CD4-positive, alpha-beta T cell treated with Interleukin-12 subunit alpha and Interleukin-12 subunit beta, for 1 hour (primary cell): ENCODE measurements at places on chromosomes 13 and 19.

GRCh38 chr19:53511933-53512374 lies 26.0 kb upstream of the ZNF331 start:
- peak; percentile 59 for DNase-seq

GRCh38 chr19:11446652-11447301 lies 11.3 kb downstream of the PRKCSH start:
- DNase-seq: peak; percentile 40

DNA sequence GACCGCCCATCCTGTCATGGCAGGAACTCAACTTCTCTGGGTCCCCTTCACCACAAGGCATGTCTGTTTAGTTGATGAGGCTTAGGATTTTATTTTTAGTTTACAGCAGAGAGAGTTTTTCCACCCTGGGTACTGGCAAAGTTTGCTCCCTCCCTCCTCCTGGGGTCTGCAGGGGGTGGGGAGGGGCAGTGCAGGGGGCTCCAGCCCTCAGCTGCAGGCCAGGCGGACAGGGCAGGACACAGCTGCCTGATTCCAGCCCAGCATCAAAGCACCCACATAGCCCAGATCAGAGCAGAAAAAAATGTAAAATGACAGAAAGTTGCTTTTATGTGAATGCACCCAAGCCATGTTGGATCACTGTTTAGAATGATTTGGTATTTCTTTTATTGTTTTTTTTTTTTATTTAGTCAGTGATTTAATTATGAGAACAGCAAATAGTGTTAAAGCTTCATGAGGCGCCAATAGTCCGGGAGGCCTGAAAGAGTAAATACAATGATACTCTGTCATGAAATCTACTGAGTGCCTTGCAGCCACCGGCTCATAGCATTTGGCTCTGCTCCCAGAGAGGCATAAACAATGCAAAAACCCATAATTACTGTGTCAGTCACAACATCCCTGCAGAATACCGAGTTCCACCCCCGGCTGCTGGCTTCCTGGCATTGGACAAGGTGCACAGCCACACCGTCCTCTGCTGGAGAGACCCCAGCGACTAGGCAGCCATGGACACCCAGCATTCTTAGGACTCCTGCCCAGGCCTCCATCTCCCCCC lies 923.5 kb downstream of the UQCRFS1 start:
- DNase-seq: no peak

GRCh38 chr19:19530423-19530804 lies 1.7 kb downstream of the YJEFN3 start:
- no peak for DNase-seq

- DNase-seq: peak; percentile 26
Measured at GRCh38 chr19:47435196-47435595, 15.9 kb upstream of the MEIS3 start.

- no peak for DNase-seq
Measured at GRCh38 chr13:37870895-37871550, 1.5 kb upstream of the TRPC4 start.

- no peak for DNase-seq
Measured at GRCh38 chr19:15072930-15073647, 8.9 kb upstream of the OR1I1 start.

DNA sequence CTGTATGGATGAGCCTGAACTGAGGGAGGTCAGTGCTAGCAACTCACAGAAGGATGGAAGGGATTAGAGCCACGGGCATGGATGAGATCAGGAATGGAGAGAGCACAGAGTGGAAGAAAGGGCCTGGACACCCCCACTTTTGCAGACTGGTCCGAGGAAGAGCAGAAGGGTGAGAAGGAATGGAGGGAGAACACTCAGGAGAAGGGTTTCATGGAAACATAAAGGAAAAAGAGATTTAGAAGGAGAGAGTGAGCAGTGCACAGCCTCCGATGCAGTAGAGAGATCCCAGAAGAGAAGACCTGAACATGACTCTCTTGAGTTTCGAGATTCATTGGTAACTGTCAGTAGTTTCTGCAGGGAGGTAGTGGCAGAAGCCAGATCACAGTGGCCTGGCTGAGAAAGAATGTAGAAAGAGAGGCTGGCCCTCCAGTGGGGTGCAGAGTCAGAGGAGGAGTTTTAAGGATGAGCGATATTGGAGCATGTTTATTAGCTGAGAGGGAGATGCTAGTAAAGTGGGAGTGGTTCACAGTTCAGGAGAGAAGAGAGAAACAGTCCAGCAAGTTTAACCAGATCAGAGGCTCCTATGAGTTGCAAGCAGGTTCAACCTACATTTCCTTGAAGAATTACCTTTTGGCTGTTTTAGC lies 108.9 kb downstream of the ZAR1L start:
- DNase-seq: no peak

GRCh38 chr13:112709825-112710783 lies 20.3 kb downstream of the ATP11A start:
- DNase-seq: no peak

DNA sequence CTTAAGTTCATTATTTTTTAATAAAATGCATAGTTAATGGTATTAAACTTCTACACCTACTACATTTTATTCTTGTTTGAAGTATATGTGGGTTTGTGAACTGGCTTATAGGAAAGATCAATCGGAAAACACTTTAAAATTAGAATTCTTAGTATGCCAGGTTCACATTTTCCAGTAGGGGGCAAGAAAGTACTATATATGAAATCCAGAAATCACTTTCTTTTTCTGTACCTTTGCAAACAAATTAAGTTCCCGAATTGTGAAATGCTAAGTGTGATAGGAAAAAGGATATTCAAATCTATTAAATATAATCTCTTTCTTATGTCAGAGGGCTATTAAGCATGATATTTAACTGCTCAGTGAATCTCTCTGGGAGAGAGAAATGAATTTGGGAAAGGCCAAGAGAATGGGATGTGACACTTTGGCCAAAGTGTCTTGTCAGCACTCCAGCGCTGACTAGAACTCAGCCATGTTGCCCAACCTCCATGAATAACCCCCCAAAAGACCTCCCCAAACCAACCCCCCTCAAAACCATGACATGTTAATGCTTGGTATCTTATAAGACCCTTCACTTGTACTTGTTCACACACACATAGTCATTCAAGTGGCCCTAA lies 122.6 kb upstream of the SLC10A2 start:
- no peak for DNase-seq

GRCh38 chr13:83731113-83731512 lies 151.2 kb downstream of the SLITRK1 start:
- DNase-seq: no peak

- no peak for DNase-seq
Measured at GRCh38 chr13:60696602-60697001, 299.6 kb downstream of the TDRD3 start.

DNA sequence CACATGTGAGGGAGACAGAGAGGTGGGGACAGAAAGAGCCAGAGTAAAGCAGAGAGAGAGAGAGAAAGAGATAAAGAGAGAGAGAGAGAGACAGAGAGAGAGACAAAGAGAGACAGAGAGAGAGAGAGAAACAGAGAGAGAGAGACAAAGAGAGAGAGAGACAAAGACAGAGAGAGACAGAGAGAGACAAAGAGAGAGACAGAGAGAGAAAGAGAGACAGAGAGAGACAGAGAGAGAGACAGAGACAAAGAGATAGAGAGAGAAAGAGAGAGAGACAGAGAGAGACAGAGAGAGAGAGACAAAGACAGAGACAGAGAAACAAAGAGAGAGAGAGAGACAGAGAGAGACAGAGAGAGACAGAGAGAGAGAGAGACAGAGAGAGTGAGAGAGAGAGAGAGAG lies 4.2 kb upstream of the TTYH1 start:
- DNase-seq: no peak

DNA sequence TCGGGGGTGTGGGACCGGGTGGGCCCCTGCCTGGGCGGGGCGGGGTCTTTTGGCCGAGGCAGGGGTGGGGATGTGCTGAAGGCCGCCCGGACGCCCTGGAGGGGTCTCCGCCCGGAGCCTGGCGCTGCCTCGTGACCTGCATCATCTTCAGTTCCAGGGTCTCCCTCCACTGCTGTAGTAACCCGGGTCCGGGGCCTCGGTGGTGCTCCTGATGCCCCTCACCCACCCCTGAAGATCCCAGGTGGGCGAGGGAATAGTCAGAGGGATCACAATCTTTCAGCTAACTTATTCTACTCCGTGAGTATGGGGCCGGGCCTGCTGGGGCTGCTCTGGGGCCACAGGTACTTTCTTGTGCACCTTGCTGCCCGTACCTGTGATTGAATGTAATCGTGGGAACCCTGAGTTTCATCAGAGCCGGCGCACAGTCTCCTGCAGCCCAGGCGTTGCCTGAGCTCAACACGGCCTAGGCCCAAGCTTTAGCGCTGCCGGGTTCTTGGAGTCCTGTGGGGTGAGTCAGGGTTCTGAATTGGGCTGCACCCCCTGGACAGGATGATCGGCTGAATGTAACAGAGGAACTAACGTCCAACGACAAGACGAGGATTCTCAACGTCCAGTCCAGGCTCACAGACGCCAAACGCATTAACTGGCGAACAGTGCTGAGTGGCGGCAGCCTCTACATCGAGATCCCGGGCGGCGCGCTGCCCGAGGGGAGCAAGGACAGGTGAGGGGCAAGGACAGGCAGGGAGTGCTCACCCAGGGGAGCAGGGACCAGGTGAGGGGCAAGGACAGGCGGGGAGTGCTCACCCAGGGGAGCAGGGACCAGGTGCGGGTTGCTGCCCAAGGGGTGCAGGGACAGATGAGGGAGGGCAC lies 10.5 kb downstream of the PEAK3 start:
- DNase-seq: no peak

DNA sequence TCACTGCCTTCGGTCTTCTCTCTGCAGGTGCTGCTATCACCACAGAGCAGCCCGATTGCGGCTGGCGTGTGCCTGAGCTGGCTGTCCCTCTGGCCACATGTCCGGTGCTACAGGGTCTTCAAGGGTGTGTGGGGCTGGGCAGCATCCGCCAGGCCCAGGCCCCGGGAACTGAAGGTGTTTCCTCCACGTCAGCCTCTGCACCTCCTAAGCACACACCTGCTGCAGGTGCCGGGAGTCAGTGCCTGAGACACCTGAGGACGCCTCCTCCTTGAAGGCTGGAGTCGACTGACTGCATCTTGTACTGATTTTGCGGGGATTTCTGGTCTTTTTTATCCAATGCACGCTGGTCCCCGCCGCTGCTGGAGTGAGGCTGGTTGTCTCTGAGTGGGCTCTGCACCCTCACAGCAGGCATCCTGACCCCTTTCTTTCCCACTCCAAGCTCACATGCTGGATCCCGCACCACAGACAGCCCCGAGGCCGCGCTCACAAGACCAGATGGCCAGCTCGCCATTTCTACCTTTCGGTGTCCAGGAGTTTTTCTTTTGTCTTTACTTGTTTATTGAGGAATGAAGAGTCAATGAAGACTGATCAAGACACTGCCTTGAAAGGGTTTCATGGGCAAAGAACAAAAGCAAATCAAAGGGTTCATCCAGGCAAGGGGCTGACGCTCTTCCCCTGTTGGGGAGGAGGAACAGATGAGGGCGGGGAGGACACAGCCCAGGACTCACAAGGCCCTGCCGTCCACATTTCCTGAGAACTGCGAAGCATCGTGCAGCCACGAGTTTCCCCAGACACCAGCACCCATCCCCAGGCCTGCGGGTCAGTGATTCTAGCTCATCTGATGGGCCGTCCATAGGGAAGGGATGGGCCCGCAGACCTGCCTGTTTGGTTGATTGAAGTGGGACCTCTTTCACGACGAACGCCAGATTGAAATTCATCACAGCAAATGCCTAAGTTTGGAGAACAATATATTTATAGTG lies 203.8 kb upstream of the SOX1 start:
- no peak for DNase-seq

DNA sequence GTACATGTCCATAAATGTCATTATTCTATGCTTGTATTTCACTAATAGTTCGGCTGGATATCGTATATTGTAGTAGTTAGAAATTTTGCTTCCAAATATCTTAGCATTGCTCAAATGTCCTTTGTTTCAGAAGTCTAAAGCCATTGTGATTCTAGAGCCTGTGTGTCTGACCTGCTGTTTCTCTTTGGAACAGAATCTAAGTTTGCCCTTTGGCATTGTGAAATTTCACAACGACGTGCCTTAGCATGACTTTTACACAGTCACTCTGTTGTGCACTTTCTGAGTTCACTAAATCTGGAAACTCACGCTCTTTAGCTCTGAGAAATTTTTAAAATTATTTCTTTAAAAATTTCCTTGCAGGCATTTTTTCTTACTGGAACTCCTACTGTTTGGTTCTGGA lies 152.2 kb downstream of the TBC1D4 start:
- DNase-seq: no peak

GRCh38 chr13:43831088-43831487 lies 44.3 kb upstream of the ENOX1 start:
- no peak for DNase-seq

- DNase-seq: no peak
Measured at GRCh38 chr13:23631311-23632047, 61.3 kb downstream of the TNFRSF19 start.

DNA sequence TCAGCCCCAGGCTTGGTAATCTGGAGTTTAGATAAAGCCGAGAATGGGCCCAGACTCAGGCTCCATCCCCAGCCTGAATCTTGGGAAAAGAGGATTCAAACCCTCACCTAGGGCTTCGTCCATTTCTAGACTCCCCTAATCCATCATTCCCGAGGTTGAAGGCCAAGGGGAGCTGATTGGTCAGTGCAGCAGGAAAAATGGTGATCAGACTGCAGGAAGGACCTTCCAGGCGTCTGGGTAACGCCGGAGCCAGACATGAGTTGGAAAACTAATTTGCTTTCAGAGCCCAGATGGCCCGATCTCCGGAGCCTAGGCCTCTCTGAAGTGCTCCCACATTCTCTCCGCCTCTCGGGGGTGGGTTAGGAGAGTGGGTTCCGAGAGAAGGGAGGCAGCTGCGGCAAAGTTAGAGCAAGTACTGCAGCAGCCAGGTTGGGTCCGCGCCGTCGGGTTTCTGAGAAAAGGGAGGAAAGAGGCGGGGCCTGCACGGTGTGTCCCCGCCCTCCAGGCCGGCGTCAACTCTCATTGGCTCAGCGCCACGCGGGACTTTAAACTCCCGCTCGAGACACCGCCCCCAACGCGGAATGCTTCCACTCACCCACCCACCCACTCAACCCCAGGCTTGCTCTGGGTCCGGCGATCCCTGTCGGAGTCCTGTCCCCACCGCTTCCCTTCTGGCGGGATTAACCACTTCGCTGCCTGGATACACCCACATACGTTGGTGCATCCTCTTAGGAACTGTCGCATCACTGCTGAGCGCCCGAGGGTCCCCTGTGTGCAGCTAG lies 788 bp upstream of the RTBDN start:
- DNase-seq: no peak
